WTC11 (cell line): ENCODE measurements at places on chromosomes 1 and 21.
A peak's percentile ranks its signal among the peaks of the same experiment; 100 is the strongest.

- DNase-seq = no peak
These were observed 132.9 kb downstream of the PIK3R3 start for GRCh38 chr1:45999507-45999906.

- no peak for DNase-seq
These were observed 2.3 kb downstream of the DHX9 start for GRCh38 chr1:182841368-182841988.

- DNase-seq = no peak
These were observed 28.5 kb downstream of the ECE1 start for GRCh38 chr1:21261551-21262292.

- DNase-seq = no peak
These were observed 26.3 kb downstream of the CAPN9 start for GRCh38 chr1:230773396-230774033.

GRCh38 chr1:198352975-198353695 lies 187.3 kb downstream of the ATP6V1G3 start:
- no peak for DNase-seq

GRCh38 chr1:201016211-201016651 lies 7.3 kb downstream of the KIF21B start:
- no peak for DNase-seq

DNA sequence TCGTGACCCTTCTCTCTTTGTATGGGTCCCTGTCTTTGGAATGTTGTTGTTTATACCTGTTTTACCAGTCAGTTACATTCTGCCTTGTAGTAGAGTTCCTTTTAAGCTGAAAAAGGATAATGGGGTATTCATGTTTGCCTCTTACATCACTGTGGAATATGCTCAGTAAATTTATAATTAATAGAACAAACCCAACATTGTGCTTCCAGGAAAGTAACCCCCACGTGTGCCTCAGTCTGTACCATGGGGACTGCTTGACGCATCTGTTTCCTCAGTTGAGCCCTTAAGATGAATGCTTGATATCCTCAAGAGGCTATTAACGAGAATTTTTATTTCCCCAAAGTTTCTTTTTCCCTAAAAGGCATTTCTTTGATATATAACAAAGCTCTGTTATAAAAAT lies 73.4 kb downstream of the ST6GALNAC3 start:
- no peak for DNase-seq

GRCh38 chr1:152519851-152520250 lies 5.6 kb downstream of the CRCT1 start:
- DNase-seq = no peak

GRCh38 chr1:228316589-228317387 lies 89.8 kb downstream of the TRIM11 start:
- DNase-seq = no peak

- no peak for DNase-seq
These were observed 13.6 kb upstream of the LAMTOR5 start for GRCh38 chr1:110420874-110421793.

- DNase-seq = no peak
These were observed 16.5 kb upstream of the PKP1 start for GRCh38 chr1:201266774-201267173.

DNA sequence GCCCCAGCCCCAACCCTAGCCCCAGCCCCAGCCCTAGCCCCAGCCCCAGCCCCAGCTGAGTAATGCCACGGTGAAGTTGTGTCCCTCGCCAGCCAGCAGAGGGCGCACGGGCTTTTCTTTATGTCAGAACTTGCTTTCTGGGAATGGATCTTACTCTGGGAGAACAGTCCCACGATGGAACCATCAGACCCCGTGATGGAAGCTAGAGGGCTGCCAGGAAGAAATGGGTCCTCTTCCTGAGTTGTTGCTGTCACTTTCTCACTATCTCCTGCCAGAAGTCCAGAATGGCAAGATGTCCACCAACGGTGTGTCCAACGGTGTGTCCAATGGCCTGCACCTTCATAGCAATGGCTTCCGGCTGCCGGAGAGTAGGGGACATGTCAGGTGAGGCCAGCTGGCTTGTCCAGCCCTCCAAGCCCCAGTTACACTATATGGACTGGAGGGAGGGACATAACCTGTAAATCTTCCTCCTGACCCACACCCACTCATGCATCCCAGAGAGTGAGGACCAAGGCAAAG lies 25.1 kb upstream of the TMEM222 start:
- DNase-seq = peak; percentile 90

- DNase-seq = no peak
These were observed 212.4 kb downstream of the FOXD2 start for GRCh38 chr1:47650205-47650604.

DNA sequence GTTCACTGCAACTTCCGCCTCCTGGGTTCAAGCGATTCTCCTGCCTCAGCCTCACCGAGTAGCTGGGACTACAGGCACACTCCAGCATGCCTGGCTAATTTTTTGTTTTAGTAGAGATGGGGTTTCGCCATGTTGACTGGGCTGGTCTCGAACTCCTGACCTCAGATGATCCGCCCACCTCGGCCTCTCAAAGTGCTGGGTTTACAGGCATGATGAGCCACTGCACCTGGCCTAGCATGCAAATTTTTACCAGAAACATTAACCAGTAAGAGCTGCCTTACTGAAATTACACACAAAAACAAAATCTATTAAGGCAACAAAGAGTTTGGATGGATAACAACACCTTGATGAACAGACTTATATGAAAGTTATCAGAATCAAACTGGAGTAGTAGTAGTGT lies 12.1 kb downstream of the ZZZ3 start:
- no peak for DNase-seq

GRCh38 chr1:184664042-184664660 lies 90.5 kb downstream of the EDEM3 start:
- DNase-seq = peak; percentile 92

GRCh38 chr1:194024659-194025058 lies 838.2 kb upstream of the B3GALT2 start:
- no peak for DNase-seq

DNA sequence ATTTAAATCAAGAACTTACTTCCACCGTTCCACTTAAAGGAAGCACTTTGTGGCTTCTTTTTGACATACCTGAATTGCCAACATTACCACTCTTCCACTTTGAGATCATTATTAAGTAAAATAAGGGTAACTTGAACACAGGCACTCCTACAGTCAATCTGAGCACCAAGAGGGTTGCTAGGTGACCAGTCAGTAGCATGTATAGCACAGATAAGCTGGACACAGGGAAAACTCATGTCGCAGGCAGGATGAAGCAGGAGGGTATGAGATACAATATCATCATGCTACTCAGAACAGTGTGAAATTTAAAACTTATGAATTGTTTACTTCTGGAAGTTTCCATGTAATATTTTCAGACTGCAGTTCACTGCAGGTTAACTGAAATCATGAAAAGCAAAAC lies 47.0 kb upstream of the RAP1GAP start:
- DNase-seq = no peak

GRCh38 chr1:156251527-156251926 lies 3.7 kb upstream of the PAQR6 start:
- DNase-seq = no peak
